Mesangial cell (primary cell): ENCODE measurements at places on chromosomes 2 and 18. TPM values are rescaled to one million over a fixed set of nuclear protein-coding genes. Genes with fewer than 3 reads are reported as not detected.

CRYBA2 gene
- not detected in 2 replicates for total RNA-seq

LYPD6 gene
- 2.9 and 5.9 TPM in 2 replicates for total RNA-seq

MSH2 gene
- total RNA-seq: 9.9 and 23.3 TPM in 2 replicates

NEU4 gene
- total RNA-seq: under 0.01 TPM in 1 of 2 replicates, not detected in the other

KCNK3 gene
- 0.49 and 1.4 TPM in 2 replicates for total RNA-seq

UGT1A10 gene
- total RNA-seq: not detected in 2 replicates

ELAC1 gene
- total RNA-seq: 2.8 and 5.1 TPM in 2 replicates

ALLC gene
- not detected in 2 replicates for total RNA-seq

CIDEA gene
- total RNA-seq: 1.3 TPM in 1 of 2 replicates, not detected in the other

PPP1R1C gene
- 1.3 TPM in 1 of 2 replicates, not detected in the other for total RNA-seq

TMEM247 gene
- total RNA-seq: not detected in 2 replicates

CAVIN2 gene
- 2.3 and 3.0 TPM in 2 replicates for total RNA-seq

CYTIP gene
- 0.38 and 6.8 TPM in 2 replicates for total RNA-seq

UCN gene
- total RNA-seq: 0.65 and 0.76 TPM in 2 replicates

ATP6V1B1 gene
- total RNA-seq: 0.51 TPM in 1 of 2 replicates, not detected in the other

RAB17 gene
- 0.63 TPM in 1 of 2 replicates, not detected in the other for total RNA-seq
